ENCODE measurements at places on chromosomes 3 and 15.

- no peak for DNase-seq
Measured at GRCh38 chr3:33067484-33067883, 29.5 kb downstream of the GLB1 start.

DNA sequence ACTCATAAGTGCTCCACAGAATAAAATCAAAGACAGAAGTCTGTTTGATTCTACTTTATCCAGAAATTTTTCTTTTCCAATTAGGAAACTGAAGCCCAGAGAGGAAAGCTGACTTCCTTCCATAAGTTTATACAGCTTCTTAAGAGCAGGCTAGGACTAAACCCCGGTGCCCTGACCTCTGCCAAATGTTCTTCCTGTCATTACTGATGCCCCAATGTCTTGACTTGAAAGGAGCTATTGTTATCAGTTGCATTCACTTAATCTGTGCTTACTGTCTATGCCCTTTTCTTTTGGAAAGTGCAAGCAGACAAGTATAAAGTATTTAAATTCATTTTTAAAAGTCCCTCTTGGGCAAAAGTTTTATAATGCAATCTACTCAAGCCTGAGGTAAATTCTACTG, 18.1 kb downstream of the CD200 start:
- DNase-seq: no peak

- DNase-seq: no peak
Measured at GRCh38 chr3:66463730-66464511, 36.9 kb downstream of the LRIG1 start.

DNA sequence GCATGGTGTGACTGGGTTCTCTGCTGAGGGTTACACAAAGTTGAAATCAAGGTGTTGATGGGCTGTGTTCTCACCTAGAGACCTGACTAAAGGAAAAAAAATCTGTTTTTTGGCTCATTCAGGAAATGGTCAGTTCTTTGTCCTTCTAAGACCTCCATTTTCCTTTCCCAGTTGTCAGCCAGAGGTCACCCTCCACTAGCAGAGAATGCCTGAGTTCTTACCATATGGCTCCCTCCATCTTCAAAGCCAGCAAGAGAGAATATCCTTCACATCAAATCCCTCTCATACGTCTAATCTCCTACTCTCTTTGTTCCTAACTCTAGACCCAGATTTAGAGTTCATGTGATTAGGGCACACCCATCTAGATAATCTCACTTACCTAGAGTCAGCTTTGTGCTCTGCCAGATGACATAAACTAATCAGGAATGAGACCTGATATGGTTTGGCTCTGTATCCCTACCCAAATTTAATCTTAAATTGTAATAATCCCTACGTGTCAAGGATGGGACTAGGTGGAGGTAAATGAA, 19.4 kb downstream of the ANKRD28 start:
- no peak for DNase-seq

DNA sequence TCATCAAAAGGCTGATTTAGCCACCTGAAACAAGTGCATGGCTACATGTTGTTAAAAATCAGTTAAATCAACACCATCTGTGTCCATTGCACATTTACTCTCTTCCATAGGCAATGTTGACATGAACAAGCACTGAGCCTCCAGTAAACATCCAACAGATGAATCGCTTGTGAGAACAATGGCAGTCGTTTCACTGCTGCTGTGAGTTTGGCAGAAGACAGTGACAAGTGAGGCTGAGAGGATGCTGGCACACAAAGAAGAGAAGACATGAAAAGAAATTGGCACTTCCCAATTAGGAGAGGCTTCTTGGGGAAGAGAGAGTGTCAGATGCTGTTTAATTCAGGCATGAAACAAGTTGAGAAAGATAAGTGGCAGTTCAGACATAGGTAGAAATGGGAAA, 227.4 kb upstream of the STT3B start:
- no peak for DNase-seq

GRCh38 chr3:142447301-142447851, 461 bp downstream of the XRN1 start:
- DNase-seq: peak; percentile 6

GRCh38 chr15:38307861-38308641, 55.4 kb downstream of the SPRED1 start:
- no peak for DNase-seq

DNA sequence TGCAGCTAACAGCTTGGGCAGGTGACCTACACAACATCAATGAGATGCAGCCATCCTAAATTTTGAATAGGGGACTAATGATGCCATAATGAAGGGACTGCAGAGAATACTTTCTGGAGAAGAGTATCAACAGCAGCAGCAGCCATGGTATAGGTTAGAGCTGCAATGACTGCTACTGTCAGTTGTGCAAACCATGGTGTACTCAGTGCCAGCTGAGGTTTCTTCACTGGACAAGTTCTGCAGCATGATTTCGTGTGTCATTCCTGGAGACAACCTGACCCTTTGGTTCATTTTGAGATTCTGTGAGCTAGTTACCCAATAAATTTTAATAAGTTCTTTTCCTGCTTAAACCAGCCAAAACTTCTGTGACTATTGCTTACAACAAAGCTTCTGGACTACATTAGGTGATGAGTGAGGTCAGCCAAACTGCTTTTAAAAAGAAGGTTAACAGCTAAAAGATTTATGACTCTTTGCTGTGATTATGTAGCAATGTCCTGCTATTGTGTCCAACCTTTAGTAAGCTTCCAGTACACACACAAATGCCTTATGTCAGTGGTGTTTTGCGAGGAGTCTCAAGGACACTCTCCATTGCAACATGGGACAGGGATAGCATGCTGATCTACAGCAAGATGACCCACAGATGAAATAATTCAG, 4.8 kb upstream of the DAZL start:
- DNase-seq: no peak
